Fibroblast of skin of back (primary cell): ENCODE measurements at places on chromosomes 11 and 22.

DNA sequence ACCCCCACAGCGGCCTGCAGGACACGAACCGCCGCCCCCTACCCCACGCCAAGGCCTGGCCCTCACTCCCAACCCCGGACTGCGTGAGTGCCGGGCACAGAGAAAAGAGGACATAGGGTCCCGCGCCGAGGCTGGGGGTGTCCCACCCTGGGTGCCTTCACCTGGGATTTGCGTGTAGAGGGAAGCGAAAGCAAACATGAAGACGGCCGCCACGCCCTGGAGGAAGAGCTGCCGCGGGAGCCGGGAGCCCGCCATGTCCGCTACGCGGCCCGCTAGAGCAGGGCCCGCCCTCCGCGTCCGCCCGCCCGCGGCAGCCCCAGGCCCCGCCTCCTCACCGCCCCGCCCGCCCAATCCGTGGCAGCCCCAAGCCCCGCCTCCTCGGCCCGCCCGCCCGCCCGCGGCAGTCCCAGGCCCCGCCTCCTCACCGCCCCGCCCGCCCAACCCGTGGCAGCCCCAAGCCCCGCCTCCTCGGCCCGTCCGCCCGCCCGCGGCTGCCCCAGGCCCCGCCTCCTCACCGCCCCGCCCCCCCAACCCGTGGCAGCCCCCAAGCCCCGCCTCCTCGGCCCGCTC is at the start of gene LMF2:
TSS of gene LMF2 (minus strand) at position 282 of the 570 bp plus-strand sequence. CDS start at position 255, 27 bp downstream.
- no peak for DNase-seq

- no peak for DNase-seq
Observed at GRCh38 chr11:44116234-44116830, 20.9 kb downstream of the EXT2 start.

GRCh38 chr11:102268083-102268984 is 49.0 kb upstream of the BIRC3 start:
- DNase-seq: peak; percentile 31

GRCh38 chr22:48953103-48953720 is 874.5 kb downstream of the BRD1 start:
- DNase-seq: no peak

GRCh38 chr22:25669253-25670069 is 72.5 kb upstream of the MYO18B start:
- no peak for DNase-seq

GRCh38 chr22:40665312-40665711 is 14.0 kb upstream of the MCHR1 start:
- DNase-seq: peak; percentile 64

DNA sequence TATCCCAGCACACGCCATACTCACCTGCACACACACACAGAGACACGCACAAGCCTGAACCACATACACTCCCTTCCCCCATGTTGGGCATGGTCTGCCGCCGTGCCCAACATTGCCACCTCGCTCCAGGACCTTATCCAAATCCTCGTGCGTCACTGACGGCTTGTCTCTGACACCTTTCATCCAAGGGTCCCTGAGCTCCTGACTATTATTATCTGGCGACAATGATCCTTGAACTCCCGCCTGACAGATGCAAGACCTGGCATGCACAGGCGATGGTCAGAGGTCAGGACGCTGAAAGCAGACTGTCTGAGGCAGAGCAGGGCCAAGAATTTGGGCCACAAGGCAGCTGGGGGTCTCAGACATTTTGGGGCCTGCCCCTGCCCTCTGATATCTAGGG is 4.2 kb downstream of the MB start:
- DNase-seq: no peak

DNA sequence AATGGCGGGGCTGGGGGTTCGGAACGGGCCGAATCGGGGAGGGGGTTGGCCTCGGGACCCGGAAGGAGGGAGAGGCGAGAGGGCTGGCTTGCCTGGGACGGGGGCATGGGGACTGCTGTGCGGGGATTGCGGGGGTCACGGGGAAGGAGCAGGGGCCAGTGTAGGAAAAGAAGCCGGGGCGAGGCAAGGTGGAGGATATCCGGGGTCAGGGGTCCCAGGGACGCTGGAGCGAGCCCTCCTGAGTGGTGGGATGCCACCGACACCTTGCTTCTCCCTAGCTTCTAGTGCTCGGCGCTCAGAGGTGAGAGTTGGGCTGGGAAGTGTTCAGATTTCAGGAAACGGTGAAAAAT is 426 bp upstream of the GDPD5 start:
- no peak for DNase-seq

DNA sequence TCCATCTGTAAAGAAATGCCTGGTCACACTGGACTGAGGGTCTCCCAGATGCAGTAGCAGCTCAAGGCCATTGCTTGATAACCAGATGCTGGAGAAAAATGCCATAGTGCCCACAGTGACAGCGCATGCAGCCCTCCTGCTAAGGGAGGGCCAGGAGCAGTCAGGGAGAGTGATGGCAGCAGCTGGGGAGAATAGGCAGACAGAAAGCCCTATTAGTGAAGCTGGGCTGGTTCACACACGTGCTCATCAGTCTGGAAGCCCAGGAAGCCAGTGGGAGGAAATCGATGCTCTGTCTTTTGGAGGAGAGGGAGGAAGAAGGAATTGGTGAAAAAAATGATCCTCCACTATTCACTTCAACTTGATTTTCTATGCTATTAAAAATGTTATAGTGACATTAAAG is 82.9 kb downstream of the OSBP2 start:
- no peak for DNase-seq

DNA sequence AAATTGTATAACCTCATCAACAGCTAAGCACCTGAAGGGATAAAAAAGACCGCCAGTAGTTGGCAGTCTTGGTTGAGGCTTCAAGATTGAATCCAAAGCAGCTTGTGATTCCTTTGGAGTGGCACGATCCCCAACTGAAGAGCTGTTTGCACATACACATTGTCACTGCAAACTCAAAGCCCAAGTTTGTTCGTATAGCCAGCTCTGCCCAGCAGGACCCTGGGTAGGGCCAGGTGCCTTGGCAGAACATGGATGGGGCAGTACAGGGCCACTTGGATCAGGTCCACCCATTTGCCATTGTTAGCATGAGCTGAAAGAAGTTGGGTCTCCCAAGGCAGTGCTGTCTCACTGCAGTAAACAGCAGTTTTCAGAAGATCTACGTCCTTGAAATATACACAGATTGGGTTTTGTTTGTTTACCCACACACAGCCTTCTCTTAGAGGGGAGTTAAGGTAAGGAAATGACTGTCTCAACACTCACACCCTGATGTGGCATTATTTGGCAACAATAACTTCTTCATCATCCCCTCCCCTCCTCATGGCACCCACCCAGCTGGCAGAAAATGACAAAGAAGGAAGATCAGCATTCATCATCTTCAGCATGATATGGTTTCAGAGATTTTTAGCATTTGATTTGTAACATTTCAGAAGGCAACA is 132.9 kb downstream of the COMMD9 start:
- DNase-seq: peak; percentile 34

- DNase-seq: no peak
Observed at GRCh38 chr22:43978558-43978957, 23.3 kb downstream of the SAMM50 start.

DNA sequence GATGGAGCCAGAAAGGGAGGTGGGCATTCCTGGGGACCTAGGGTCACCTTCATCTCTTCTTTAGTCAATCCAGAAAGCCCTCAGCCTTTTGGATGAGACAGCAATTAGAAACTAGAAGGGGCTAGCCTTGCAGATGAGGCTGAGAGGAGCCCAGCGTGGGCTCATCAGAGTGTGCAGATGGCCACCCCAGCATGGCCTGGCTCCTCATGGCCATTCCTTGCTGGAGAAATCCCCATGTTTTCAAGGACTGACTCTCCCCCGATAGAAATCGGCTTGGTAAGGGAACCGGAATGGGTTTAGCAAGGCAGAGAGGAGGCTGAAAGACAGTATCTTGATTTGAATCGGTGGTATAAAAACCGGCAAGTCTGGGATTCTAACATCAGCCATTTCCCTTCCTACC is 274.6 kb downstream of the BUD13 start:
- DNase-seq: no peak

DNA sequence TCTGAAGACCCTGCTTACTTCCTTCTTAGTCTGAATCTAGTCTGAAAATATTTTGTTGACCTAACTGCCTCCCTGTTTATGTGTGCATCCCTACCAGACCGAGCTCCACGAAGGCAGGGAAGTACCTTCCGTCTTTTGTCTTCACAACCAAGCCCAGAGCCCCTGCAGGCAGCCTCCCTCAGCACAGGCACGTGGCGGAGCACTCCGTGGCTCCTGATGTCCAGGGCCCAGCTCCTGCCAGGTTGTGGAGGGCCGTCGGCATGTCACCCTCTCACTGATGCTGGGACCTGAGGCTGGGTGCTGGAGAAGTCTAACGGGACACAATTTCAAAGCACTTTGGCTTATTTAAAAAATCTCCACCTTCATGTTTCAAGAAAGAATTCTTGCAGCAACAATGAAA is 59.4 kb upstream of the CLTCL1 start:
- DNase-seq: no peak

DNA sequence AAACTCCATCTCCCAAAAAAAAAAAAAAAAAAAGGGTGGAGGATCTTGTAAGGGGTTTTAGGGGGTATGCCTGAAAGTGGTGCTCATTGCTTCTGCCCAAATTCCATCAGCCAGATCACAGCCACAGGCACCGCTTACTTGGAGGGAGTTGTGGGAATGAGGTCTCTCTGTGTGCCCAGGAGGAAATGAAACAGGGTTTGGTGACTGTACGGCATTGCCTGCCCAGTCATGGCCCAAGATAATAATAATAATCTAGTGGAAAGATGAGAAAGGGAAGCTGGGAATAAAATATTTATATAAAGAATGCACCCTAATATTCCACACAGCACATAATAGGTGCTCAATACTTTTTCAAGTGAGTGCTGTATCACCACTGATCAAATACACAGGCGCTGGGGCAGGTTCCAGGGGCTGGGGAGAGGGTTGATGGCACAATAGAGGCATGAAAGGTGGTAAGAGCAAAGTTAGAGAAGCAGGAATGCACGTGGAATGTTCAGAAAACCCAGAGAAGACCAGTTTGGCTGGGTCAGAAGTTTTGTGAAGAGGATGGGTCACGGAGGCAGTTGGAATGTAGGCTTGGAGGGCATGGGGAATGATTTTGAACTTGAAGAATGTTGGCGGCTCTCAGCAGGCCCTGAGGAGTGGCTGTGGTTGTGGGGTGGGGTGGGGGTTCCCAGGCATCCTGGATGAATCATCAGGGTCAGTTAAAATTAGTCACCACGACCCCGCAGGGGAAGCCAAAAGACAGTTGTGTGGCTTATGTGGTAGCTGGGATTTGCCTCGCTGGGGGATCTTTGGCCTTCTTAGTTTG is 12.5 kb upstream of the MB start:
- peak; percentile 100 for DNase-seq

DNA sequence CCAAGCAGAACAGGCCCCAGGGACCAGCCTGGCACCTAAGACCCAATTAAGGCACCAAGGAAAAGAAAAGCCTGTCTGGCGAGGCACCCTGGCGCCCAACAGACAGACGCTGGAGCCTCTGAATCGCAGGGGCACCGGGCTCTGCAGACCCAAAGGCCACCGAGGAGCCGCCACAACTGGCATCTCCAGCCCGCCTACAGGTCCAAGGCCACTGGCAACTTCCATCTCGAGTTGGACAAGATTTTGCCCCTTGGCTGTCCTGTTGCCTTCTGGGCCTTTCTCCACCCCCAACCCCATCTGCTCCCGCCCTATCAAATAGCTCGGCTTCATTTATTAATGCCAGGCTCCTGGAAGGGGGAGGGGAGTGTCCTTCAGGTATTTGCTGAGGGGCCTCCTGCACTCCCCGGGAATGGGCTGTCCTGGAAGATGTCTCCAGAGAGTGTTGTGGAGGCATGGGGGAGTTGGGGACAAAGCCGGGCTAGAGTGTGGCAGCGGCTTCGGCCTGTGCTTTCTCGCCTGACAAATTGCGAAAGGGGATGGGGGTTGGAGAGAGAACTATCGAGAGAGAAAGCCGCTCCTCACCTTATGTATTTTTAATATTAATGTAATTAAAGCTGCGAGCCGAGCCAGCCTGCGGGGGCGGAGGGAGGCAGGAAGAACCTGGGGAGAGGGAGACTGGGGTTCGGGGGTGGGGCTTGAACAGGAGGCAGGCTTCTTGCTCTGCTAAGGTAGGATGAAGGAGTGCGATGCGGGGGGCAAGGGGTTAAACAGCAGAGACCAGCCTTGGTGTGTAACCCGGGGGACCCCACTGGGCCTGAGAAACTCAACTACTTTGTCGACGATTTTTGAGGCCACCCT is 2.0 kb downstream of the DSCAML1 start:
- no peak for DNase-seq

DNA sequence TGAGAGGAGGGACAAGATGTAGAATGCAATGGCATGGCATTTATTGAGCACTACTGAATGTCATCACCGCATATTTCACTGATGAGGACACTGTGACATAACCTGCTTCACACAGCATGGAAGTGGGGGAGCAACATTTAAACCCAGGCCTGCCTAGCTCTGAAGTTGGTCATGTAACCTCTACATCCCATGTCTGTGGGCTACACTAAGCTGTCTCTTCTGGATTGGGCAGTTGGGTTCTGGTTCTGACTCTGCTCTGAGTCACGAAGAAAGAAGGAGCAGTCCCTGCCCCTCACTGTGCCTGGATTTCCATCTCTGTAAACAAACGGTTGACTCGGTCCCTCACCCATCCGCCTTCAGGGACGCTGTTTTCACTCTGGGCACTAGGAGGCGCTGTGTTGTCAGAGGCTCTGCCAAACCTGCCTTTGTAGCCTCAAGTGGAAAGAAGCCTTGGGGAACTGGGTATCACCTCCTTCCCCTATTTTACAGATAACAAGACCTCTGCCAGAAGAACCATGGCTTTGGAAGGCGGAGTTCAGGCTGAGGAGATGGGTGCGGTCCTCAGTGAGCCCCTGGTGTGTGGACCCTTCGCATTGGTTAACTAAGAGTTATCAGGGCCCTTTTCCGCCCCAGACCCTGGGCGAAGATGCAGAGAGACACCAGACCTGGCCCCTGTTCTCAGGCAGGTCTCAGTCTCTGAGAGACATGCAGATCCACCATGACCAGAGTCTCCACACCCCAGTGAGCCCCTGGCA is 12.7 kb upstream of the ARHGEF17 start:
- peak; percentile 92 for DNase-seq

DNA sequence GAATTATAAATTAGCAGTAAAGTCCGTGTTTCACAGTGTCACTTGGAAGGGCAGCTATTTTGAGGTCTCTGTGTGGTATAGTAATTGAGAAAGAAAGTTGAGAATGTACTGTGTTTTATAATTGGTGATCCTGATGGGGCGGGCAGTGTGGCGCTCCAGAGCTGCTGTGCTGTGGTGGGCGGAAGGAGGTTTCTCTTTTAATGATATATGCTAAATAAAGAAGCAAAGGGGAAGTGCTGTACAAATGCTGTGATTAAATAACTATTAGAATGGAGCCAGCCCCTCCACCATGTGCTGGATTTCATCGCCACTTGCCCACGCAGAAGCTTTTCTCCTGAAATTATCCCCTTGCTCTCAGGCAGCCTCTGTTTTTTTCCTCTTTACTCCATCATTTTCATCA is 24.6 kb downstream of the ATXN10 start:
- no peak for DNase-seq

GRCh38 chr11:17581036-17581731 is 34.1 kb downstream of the OTOG start:
- DNase-seq: no peak

- DNase-seq: no peak
Observed at GRCh38 chr11:46894506-46894905, 23.8 kb downstream of the LRP4 start.
